ENCODE measurements at places on chromosomes 5 and 9. TPM values are rescaled to one million over a fixed set of nuclear protein-coding genes. Genes with fewer than 3 reads are reported as not detected.

The ROPN1L gene
- not detected for total RNA-seq

The MARCOL gene
- not detected for total RNA-seq

The FOXB2 gene
- not detected for total RNA-seq

The PDE6A gene
- not detected for total RNA-seq

The PPP2R2B gene
- not detected for total RNA-seq

The C6 gene
- total RNA-seq: 0.59 TPM

The TMEM215 gene
- total RNA-seq: not detected

The CCNJL gene
- total RNA-seq: 1.6 TPM

The MEIKIN gene
- total RNA-seq: not detected

The LCN15 gene
- total RNA-seq: not detected

The CORO2A gene
- total RNA-seq: 0.15 TPM

The CKMT2 gene
- 12.8 TPM for total RNA-seq

The RRAGA gene
- 61.4 TPM for total RNA-seq

The SPATA31C1 gene
- not detected for total RNA-seq

The TSSK1B gene
- 0.12 TPM for total RNA-seq

The PTPRD gene
- 5.4 TPM for total RNA-seq

The AFAP1L1 gene
- total RNA-seq: 5.6 TPM

The SOX30 gene
- total RNA-seq: not detected

The AIF1L gene
- total RNA-seq: 1.3 TPM

The ARL10 gene
- 7.3 TPM for total RNA-seq

The FOXI1 gene
- total RNA-seq: not detected

The KIF24 gene
- 0.68 TPM for total RNA-seq

The SCAI gene
- 5.0 TPM for total RNA-seq

The NMUR2 gene
- total RNA-seq: not detected

The KIF20A gene
- total RNA-seq: 17.1 TPM

The PCDHGB5 gene
- 16.9 TPM for total RNA-seq

The C5orf52 gene
- total RNA-seq: not detected

The DBH gene
- total RNA-seq: not detected

The NDOR1 gene
- total RNA-seq: 1.6 TPM

The TERT gene
- total RNA-seq: not detected

The AGXT2 gene
- total RNA-seq: not detected

The CBY3 gene
- total RNA-seq: not detected

The SNCAIP gene
- total RNA-seq: not detected

The ARPC5L gene
- 15.6 TPM for total RNA-seq
